ENCODE measurements at places on chromosomes 12 and 14. TPM values are rescaled to one million over a fixed set of nuclear protein-coding genes. Genes with fewer than 3 reads are reported as not detected.
A peak's percentile ranks its signal among the peaks of the same experiment; 100 is the strongest.

- H3K36me3 ChIP-seq, result no peaks in the 10 kb centered on the region
- H3K4me1 ChIP-seq, result no peaks in the 10 kb centered on the region
- no peaks in the 10 kb centered on the region for H3K27me3 ChIP-seq
- DNase-seq, result no peak
- H3K27ac ChIP-seq, result no peak overlapping the region
These were observed 90.8 kb downstream of the SLC38A1 start for GRCh38 chr12:46177837-46178608.

DBX2 gene
- not detected for total RNA-seq

- no peak for DNase-seq
- no peak overlapping the region for H3K27ac ChIP-seq
- no peak overlapping the region for H3K4me3 ChIP-seq
- H3K4me1 ChIP-seq, result no peaks in the 10 kb centered on the region
These were observed 10.8 kb upstream of the TCTN2 start for GRCh38 chr12:123659996-123660727.

- no peak for DNase-seq
- H3K36me3 ChIP-seq, result no peaks in the 10 kb centered on the region
- H3K27me3 ChIP-seq, result no peaks in the 10 kb centered on the region
- H3K4me3 ChIP-seq, result no peak overlapping the region
These were observed 27.1 kb upstream of the TCP11L2 start for GRCh38 chr12:106275458-106275857.

DNA sequence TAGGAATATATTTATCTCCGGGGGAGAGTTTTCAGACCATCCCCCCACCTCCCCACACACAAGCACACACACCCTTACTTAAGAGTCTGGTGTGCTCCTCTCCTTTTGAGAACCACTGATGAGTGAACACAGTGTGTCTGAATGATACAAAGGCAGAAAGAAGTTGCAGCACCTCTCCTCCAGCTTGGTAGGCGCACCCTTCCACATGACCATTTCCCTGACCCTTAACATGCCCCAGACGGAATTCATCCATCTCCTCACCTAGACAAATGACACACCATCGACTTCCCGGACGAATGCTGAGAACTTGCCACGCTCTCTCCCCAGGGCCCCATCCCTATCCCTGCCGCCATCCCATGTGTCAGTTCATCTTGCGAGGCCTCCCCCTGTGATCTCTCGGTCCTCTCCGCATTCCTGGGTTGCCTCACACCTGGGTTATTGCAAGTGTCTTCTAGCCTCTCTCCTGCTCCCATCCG, 3.9 kb downstream of the TNFRSF1A start:
- no peaks in the 10 kb centered on the region for H3K27me3 ChIP-seq
- peak overlapping the region; percentile 93 for H3K27ac ChIP-seq
- H3K4me3 ChIP-seq, result no peak overlapping the region
- H3K36me3 ChIP-seq, result no peaks in the 10 kb centered on the region
- H3K4me1 ChIP-seq, result peaks cover 73% of the 10 kb centered on the region
- no peak for DNase-seq

SPATS2 gene
- 21.0 TPM for total RNA-seq

GYS2 gene
- not detected for total RNA-seq

GZMB gene
- total RNA-seq, result not detected

GRCh38 chr12:121222847-121223246, 12.9 kb downstream of the P2RX4 start:
- DNase-seq, result no peak
- no peak overlapping the region for H3K27ac ChIP-seq
- no peaks in the 10 kb centered on the region for H3K27me3 ChIP-seq
- no peak overlapping the region for H3K4me3 ChIP-seq
- peaks cover 20% of the 10 kb centered on the region for H3K36me3 ChIP-seq
- H3K4me1 ChIP-seq, result peaks cover 4% of the 10 kb centered on the region

DNA sequence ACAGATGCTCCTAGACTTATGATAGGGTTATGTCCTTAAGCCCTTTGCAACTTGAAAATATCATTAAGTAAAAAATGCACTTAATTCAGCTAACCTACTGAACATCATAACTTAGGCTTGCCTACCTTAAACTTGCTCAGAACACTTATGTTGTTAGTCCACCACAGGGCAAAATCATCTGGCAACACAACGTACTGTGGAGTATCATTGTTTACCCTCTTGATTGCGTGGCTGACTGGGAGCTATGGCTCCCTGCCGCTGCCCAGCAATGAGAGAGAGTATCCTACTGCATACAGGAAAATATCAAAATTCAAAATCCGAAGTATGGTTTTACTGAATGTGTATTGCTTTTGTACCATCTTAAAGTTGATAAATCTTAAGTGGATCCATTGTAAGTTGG, 105.5 kb downstream of the SOX5 start:
- no peak overlapping the region for H3K4me3 ChIP-seq
- no peaks in the 10 kb centered on the region for H3K4me1 ChIP-seq
- no peak overlapping the region for H3K27ac ChIP-seq

DNA sequence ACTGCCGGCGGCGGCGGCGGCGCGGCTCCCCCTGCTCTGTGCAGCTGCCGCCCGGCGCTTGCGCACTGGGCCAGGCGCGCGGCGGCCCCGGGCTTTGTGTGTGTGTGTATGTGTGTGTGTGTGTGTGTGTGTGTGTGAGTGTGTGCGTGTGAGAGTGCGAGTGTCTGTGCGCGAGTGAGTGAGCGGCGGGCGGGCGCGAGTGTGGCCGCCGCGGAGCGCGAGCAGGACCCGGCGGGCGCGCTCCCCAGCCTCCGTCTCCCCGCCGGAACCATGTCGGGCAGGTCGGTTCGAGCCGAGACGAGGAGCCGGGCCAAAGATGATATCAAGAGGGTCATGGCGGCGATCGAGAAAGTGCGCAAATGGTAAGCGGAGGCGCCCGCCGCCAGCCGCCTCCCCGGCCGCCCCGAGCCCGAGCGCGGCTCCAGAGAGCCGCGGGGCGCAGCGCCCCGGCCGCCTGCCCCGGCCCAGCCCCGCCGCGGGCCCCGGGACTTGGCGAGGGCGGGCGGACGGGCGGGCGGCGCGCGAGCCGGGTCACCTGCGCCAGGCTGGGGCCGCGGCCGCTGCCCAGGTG, at the start of gene BCL7A:
Gene BCL7A (plus strand): TSS at position 63 of the 571 bp plus-strand sequence. CDS start 208 bp downstream, at position 271.
- H3K4me1 ChIP-seq, result peaks cover 19% of the 10 kb centered on the region
- H3K27me3 ChIP-seq, result no peaks in the 10 kb centered on the region
- peak within 1 kb of the TSS; percentile 87 for H3K27ac ChIP-seq
- peak; percentile 79 for DNase-seq
- no peak within 1 kb of the TSS for H3K4me3 ChIP-seq

GRCh38 chr12:120993496-120993895, 15.2 kb downstream of the HNF1A start:
- no peaks in the 10 kb centered on the region for H3K27me3 ChIP-seq
- no peak overlapping the region for H3K4me3 ChIP-seq
- H3K36me3 ChIP-seq, result no peaks in the 10 kb centered on the region
- H3K4me1 ChIP-seq, result no peaks in the 10 kb centered on the region
- H3K27ac ChIP-seq, result no peak overlapping the region

RIMBP2 gene
- total RNA-seq, result 10.6 TPM

TSHR gene
- 0.06 TPM for total RNA-seq

DNA sequence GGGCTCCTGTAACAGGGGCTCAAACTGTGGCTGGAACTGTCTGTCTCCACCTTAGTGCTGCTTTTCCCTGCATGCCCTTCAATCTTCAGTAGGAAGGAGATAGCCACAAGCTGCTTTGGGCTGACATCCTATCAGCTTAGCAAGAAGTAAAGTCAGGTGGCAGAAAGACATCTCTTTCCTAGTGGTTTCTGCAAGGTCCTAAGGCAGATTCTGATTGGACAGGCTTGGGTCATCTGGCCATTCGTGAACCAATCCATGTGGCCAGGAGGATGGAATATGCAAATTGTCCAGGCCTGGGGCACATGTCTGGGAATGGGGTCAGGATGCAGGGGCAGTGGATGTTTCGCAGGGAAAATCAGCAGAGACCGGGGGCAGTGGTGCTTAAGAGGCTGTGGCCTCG, 5.2 kb downstream of the RITA1 start:
- H3K4me3 ChIP-seq, result no peak overlapping the region
- H3K27me3 ChIP-seq, result no peaks in the 10 kb centered on the region
- H3K4me1 ChIP-seq, result peaks cover 47% of the 10 kb centered on the region
- peak; percentile 66 for DNase-seq
- peaks cover 20% of the 10 kb centered on the region for H3K36me3 ChIP-seq

MYH6 gene
- total RNA-seq, result not detected

- no peaks in the 10 kb centered on the region for H3K36me3 ChIP-seq
- H3K27ac ChIP-seq, result no peak overlapping the region
- no peak overlapping the region for H3K4me3 ChIP-seq
- peak; percentile 38 for DNase-seq
- no peaks in the 10 kb centered on the region for H3K4me1 ChIP-seq
- no peaks in the 10 kb centered on the region for H3K27me3 ChIP-seq
These were observed 55.0 kb upstream of the BICD1 start for GRCh38 chr12:32051511-32052211.

DNA sequence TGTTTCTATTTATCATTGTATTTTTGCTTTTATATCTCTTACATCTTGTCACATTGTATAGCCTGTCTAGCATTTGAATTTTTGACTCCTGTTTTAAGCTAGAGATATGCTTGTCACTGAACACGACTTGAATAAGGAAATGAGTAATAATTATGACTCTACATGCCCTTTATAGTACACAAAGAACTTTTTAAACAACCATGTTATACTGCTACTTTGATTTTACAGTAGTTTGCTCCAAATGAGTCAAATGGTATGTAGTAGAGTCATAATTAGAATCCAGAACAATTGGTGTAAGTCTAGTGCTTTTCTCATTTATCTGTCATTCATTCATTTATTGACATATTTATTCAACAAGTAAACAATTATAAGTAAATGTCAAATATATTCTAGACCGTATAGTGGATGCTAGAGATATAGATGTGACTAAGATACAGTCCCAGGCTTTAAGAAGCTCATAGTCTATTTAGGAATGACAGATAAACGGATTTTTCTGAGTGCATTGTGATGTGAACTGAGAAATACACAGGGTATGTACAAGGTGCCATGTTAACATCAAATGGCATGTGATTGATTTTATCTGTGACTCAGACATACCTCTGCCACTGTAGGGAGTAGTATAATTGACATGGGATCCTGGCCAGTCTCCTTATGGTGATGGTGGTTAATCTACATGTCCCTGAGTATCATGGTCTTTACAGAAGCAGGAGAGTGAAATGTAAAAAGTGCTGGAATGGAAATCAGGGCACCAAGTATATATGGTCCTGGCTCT, 799.7 kb downstream of the DIO2 start:
- no peaks in the 10 kb centered on the region for H3K36me3 ChIP-seq
- no peaks in the 10 kb centered on the region for H3K27me3 ChIP-seq
- no peak overlapping the region for H3K27ac ChIP-seq
- no peaks in the 10 kb centered on the region for H3K4me1 ChIP-seq

- no peak for DNase-seq
- H3K4me3 ChIP-seq, result no peak overlapping the region
- H3K27ac ChIP-seq, result peak overlapping the region; percentile 76
- peaks cover 48% of the 10 kb centered on the region for H3K4me1 ChIP-seq
- no peaks in the 10 kb centered on the region for H3K36me3 ChIP-seq
These were observed 21.7 kb downstream of the CBX5 start for GRCh38 chr12:54258201-54258681.

GRCh38 chr14:99619835-99620834, 16.1 kb upstream of the CCDC85C start:
- no peaks in the 10 kb centered on the region for H3K27me3 ChIP-seq
- no peak overlapping the region for H3K27ac ChIP-seq
- H3K36me3 ChIP-seq, result no peaks in the 10 kb centered on the region
- no peak overlapping the region for H3K4me3 ChIP-seq
- no peak for DNase-seq

DNA sequence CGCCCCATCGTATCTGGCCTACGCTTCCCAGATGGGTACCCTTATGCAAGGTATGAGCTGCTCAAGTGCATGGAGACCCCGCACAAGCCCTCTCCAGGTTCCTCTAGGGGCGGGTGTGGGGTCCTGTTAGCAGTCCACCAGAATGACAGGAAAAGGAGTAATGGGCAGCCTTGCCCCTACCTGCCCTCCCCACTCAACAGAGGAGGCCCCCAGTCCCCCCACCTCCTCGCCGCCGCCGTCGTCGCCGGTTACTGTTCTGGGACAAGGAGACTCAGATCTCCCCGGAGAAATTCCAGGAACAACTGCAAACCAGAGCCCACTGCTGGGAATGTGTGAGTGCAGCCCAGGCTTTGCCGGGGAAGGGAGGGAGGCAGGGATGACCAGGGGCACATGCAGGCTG, 6.0 kb downstream of the REC8 start:
- H3K36me3 ChIP-seq, result peaks cover 63% of the 10 kb centered on the region
- peaks cover 13% of the 10 kb centered on the region for H3K4me1 ChIP-seq
- no peaks in the 10 kb centered on the region for H3K27me3 ChIP-seq
- H3K27ac ChIP-seq, result no peak overlapping the region
- no peak for DNase-seq

DNA sequence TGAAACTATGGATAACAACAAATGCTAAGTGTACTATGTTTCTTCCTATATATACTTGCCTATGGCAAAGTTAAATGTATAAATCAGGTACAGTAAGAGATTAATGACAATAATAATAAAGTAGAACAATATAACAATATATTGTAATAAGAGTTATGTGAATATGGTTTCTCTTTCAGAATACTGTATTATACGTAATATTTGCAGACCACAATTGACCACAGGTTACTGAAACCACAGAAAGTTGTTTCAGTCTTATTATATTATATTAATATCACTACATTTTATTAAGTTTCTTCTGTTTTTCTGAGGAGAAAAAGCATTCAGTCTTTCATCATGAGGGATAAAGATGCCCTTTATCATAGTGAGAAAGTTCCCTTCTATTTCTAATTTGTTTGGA, 131.2 kb downstream of the EML1 start:
- H3K27me3 ChIP-seq, result no peaks in the 10 kb centered on the region
- H3K4me1 ChIP-seq, result no peaks in the 10 kb centered on the region
- no peak overlapping the region for H3K4me3 ChIP-seq
- H3K27ac ChIP-seq, result no peak overlapping the region

FGD4 gene
- 22.6 TPM for total RNA-seq

SLC6A15 gene
- 0.47 TPM for total RNA-seq

GPR135 gene
- 5.8 TPM for total RNA-seq

DNA sequence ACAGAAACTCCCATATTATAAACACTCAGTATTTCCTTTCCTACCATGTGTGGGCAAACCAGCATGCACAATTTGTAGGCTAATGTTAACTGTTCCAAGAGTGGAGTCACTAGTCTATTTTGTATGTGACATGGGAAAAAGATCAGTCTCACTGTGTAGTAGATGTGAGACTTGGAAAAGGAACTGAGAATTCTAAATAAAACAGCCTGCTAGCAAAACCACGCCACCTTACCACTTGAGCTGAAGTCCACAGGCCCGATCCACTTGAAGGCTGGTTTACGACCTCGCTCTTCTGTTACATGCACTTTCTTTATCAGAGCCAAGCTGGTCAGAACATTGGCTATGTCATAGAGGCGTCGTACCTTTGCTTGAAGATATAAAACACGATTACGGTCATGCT, 22.5 kb downstream of the E2F7 start:
- no peak overlapping the region for H3K27ac ChIP-seq
- no peak for DNase-seq
- no peaks in the 10 kb centered on the region for H3K27me3 ChIP-seq

- no peak overlapping the region for H3K4me3 ChIP-seq
- peak; percentile 48 for DNase-seq
- H3K27ac ChIP-seq, result no peak overlapping the region
- peaks cover 46% of the 10 kb centered on the region for H3K27me3 ChIP-seq
- H3K4me1 ChIP-seq, result peaks cover 15% of the 10 kb centered on the region
- no peaks in the 10 kb centered on the region for H3K36me3 ChIP-seq
These were observed 4.4 kb upstream of the NPAS3 start for GRCh38 chr14:32934073-32934880.

GRCh38 chr14:44895716-44896115, 66.0 kb downstream of the KLHL28 start:
- no peaks in the 10 kb centered on the region for H3K27me3 ChIP-seq
- no peak overlapping the region for H3K4me3 ChIP-seq
- no peak for DNase-seq
- no peaks in the 10 kb centered on the region for H3K36me3 ChIP-seq
- peaks cover 16% of the 10 kb centered on the region for H3K4me1 ChIP-seq

- no peak overlapping the region for H3K27ac ChIP-seq
- no peaks in the 10 kb centered on the region for H3K27me3 ChIP-seq
- no peaks in the 10 kb centered on the region for H3K36me3 ChIP-seq
- no peaks in the 10 kb centered on the region for H3K4me1 ChIP-seq
These were observed 42.9 kb downstream of the CMAS start for GRCh38 chr12:22088886-22089285.

All from adrenal gland (tissue), 19 donors.